ENCODE measurements at places on chromosomes 1 and 21.

DNA sequence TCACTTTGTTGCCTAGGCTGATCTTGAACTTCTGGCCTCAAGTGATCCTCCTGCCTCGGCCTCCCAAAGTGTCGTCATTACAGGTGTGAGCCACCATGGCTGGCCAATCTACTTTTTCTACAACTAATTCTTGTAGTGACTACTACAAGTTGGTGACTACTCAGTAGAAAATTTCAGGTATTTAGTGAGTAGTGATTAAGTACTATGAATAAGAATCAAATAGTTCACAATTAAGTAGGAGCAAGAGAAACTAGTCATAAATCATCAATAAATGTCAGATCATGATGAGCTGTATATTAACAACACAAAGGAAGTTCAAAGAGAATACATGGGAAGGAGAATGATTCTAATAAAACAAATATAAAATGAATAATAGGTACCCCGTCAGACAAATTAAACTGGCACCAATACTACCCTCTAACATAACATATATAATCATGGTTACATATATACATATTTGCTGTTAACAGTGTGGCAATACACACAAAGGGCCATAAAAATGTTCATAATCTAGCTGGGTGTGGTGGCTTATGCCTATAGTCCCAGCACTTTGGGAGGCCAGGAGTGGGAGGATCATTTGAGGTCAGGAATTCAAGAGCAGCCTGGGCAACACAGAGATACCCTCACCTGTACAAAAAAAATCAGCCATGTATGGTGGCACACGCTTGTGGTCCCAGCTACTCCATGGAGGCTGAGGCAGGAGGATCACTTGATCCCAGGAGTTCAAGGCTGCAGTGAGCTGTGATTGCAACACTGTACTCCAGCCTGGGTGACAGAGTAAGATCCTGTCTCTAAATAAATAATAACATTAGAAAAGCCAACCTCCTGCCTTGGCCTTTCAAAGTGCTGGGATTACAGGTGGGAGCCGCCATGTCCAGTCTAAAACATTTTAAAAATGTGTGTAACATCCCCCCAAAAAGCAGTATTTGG is 19.1 kb downstream of the YY1AP1 start:
- DNase-seq: no peak

DNA sequence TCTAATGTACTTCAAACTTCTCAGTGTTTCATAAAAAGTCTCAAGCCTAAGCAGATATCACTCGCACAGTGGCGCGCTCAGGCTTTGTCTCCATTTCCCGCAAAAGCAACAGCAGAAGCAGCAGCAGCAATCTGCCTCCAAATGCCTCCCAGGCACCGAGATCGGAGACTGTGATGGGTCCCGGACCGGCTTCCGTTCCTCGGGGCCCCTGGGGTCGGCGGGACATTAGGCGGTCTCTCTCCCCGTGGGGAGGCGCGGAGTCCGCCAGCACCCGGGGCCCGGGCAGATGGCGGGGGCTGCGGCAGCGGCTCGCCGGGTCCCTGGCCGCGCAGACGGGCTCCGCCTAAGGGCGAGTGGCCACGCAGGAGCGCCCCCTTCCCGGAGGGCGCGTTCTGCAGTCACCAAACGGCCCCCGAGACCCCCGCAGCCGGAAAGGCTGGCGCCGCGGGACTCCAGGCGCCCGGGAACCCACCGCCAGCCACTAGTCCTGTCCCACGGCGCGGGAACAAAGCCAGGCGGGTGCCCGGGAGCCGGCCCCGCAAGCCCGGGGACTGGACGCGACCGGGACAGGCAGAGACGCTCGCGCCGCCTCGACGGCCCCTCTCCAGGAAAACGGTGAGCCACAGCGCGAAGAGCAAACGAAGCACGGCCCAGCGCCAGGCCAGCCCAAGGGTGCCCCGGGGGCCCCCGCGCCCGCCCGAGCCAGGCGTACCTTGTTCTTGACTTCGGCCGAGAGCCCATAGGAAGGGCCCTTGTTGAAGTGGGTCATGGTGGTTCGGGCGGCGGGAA is 590 bp downstream of the CNN3 start:
- DNase-seq: no peak

- DNase-seq: no peak
These were observed 1530.1 kb upstream of the TPTE start for GRCh38 chr21:8991088-8991907.

DNA sequence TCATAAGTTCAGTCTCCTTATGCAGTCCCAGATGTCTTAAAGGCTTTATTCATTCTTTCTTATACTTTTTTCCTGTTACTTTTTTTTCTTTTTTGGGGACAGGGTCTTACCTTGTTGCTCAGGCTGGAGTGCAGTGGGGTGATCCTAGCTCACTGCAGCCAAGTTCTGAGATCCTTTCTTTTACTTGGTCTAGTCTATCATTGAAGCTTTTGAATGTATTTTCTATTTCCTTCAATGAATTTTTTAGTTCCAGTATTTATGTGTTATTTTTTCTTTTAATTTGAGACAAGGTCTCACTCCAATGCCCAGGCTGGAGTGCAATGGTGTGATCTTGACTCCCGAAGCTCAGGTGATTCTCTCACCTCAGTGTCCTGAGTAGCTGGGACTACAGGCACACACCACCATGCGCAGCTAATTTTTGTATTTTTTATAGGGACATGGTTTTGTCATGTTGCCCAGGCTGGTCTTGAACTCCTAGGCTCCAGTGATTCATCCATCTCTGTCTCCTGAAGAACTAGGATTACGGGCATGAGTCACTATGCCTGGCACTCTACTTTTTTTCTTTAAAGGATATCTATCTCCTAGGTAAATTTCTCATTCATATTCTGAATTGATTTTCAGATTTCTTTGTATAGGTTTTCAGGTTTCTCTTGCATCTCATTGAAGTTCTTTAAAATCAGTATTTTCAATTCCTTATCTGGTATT is 26.1 kb upstream of the GTF2B start:
- no peak for DNase-seq

DNA sequence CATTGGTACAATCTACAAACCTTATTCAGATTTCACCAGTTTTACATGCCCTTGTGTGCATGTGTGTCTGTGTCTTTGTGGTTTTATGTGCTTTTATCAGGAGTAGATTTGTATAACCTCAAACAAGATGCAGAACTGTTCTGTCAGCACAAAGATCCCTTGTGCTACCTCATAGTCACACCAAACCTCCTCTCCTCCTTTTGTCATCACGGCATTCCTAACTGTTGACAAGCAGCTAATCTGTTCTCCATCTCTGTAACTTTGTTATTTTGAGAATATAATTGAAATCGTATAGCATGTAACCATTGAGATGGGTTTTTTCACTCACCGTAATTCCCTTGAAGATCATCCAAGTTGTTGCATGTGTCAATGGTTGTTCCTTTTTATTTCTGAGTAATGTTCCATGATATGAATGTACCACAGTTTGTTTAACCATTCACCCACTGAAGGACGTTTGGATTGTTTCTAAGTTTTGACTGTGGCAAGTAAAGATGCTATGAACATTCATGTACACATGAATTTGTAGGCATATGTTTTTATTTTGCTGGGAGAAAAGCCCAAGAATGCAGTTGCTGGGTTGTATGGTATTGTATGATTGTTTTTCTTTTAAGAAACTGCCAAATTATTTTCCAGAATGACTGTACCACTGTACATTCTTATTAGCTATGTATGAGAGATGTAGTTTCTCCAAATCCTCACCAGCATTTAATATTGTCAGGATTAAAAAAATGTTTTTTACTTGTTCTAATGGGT is 78.1 kb upstream of the B3GALT2 start:
- DNase-seq: no peak

- no peak for DNase-seq
These were observed 587.6 kb downstream of the NPHP4 start for GRCh38 chr1:5404412-5405203.

- DNase-seq: no peak
These were observed 199.3 kb downstream of the DSCAM start for GRCh38 chr21:40647706-40648105.

GRCh38 chr1:33206340-33206739 is 24.5 kb upstream of the TRIM62 start:
- DNase-seq: no peak

DNA sequence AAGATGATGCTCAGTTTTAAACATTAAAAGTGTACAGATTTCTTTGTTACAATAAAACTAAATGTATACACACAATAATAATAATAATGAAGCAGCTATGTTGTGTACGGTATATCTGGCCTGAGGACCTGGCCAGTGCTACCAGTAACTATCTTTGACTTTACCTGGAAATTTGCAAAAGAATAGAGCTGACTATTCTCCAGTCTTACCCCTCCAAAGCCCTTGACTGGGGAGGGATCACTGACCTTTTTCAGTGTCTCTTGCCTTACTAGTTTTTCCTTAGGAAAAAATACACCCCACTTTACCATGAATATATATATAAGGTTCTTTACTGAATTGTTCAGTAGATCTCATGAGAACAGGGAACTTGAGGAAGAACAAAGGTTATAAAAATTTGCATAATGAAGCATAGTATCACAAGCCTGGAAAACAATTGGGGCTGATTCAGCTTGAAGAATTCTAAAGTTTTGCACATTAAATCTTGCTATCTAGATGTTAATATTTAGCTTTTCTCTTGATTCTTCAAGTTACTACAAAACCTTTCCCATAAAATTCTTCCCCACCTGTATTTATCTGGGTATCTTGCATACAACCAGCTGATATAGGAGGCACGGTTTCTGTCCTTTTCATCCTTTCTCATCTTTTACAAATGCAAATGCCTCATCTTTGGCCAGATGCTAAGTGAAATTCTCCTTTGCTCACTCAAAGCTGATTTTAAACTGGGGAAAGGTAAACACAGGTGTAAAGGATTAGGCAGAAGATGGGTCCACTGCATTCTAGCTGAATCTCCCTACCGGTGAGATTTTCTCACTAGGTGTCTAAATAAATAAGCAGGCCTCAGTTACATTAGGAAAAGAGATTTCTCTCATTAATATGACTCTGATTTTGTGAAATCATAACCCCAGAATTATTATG is 25.0 kb upstream of the SLAMF1 start:
- DNase-seq: no peak

DNA sequence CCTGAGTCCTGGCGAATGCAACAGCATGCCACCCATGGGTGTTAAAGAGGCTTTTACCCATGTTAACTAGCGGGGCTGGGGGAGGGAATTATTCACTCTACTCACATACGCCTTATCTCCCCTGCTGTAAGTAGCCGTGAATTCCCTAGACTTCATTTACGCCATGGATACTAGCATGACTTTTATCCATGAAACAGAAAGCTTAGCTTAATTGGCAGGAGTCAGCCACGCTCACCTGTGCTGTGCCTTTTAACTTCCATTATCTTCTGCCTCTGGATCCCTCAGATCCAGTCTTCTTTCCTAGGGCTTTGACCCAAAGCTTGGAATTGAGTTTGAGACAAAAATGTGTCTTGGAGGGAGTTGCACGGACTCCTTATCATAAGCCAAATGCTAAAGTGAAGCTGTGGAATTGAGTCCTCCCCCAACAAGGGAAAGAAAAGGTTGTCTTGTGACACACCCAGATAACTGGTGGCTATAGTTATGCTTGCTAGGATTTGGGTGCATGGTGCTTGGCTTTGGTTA is 9.7 kb upstream of the NASP start:
- no peak for DNase-seq

DNA sequence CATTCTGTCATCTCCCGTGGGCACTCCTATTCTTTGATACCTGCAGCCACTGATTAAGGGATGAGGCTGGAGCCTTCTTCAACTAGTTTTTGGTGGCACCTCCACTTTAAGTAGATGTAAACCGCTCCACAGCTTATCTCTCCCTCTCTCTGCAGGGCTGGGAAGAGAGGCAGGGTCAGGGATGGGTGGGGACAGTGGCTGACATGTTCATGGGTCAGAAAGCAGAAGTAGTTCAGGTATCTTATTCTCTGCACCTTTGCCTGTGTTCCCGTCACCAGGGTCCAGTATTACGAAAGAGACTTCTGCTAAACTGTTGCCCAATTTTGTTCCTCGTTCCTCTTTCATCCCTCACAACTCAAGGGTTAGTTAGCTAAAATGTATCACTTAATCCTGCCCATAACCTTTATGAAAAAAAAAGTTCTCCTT is 51.7 kb upstream of the EDEM3 start:
- DNase-seq: no peak

GRCh38 chr1:177441281-177441680 is 270.5 kb downstream of the BRINP2 start:
- no peak for DNase-seq

DNA sequence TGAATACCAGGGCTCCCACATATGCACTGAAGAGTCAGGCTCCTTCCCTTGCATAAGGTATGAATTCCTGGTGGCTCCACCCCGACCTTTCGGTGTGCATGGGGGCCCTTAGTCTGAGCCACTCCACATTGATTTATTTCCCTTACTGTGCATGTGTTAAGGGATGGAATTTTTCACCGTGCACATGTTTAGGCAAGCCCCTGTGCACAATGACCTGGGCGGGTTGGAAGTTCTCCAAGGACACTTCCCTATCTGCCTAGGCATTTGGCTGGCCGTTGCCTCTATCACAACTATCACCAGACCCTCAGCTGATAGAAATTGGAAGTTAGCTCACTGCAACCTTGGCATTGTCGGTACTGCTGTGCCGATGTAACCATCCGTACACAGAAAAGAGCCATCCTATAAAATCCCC is 9.7 kb downstream of the S100A6 start:
- no peak for DNase-seq

- DNase-seq: no peak
These were observed 14.2 kb upstream of the HSD3B1 start for GRCh38 chr1:119492763-119493162.

DNA sequence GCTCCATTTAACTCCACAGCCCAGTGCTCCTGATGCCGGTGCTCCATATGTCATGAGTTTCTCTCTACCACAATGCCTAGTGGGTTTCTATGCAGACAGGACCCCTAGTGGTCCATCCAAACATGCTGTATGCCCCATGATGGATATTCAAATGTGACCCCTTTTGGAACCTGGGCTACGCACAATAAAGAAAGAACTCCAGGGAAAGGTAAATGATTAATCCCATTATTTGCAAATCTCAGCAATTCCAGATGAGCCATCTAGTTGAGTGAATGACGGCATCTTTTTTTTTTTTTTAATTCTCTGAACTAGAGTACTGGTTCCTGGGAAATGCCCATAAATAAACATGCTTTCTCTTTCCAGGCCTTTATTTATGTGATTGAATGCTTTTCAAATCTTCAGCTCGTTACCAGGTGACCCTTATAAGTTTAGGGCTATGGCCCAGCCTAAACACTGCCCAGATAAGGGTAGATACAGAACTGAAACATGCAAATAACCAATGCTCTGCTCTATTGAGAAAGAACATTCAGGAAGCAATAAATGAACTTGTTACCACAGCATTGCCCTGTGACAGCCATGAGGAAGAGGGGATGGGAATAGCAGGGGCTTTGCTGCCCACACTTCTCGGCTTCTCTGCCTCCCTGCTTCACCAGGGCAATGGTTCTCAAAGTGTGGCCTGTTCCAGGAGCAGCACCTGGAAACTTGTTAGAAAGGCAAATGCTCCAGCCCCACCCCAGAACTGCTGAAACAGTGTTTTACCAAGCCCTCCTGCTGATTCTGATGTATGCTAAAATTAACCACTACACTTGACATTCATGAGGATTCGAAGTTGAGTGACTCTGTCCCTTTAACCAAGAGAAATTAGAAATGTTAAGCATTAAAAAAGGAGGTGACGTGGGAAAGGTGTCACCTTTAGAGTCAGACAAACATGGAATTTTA is 151.7 kb downstream of the SEC16B start:
- DNase-seq: no peak

Measured in stimulated activated CD4-positive, alpha-beta T cell treated with anti-CD3 and anti-CD28 coated beads, TNF-alpha, amount 100 ng/mL, for 48 hours (primary cell).